ENCODE measurements at places on chromosomes 5 and 9.

- no peak for DNase-seq
These were observed 239.6 kb upstream of the TAS2R1 start for GRCh38 chr5:9869616-9870288.

- DNase-seq: no peak
These were observed 1.8 kb downstream of the ACER2 start for GRCh38 chr9:19410594-19410993.

DNA sequence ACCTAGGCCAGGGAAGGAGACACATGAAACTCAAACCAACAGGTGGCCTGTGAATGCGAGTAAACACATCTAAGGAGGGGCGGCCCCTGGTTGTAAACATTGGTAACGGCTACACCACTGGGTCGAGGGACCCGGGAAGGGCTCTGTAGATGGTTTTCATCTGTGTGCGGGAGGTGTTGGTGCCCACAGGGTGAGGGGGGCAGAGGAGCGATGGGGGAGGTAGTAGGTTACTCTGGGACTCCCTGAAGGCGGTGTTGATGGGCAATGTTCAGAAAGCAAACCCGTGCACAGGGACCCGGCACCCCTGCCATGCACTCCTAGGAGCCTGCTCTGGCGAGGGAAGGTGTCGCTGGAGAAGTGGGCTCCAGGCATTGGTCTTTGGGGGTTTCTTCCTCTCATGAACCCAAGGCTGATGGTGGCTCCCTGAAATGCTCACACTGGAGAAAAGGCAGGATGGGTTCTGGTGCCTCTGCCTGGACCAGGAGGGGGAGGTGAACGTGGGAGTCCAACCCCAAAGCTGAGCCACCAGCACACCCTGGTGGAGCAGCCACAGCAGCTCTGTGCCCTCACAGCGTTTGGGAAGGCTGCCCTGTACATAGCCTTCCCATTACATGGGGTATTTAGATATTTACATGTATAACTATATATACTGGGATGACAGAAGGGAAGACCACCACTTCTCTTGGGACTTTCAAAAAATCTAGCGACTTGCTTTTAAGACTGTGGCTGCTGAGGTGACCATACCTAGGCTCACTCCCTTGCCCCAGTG is 103.2 kb downstream of the ENTREP1 start:
- no peak for DNase-seq

DNA sequence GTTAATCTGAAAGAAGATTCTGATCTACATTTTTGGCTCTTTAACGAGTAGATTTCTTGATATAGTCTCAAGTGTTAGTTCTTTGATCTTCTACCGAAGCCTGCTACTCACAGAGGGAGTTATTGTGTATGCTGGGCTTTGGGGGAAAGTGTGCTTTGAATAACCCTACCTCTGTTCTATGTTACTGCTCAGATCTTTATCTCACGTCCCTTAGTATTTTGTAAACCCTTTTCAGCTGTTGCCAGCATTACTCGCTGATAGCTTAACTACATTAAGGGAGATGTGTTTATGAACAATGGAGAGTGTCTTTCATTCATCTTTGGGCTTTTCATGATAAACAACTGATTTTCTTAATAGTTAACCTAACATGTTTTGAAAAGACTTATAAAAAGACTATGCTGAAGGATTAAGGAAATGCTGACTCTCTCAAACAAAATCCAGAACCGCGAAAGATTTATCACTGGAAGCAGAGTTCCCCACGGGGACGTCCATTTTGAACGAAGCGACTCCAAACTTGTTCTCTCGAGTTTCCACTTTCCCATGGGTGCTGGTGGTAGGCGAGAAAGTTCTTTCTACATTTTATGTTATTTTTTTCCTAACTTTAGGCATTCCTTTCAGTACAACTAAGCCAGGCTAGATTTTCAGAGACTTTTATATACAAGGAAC is 27.9 kb upstream of the ALDH1A1 start:
- DNase-seq: no peak

DNA sequence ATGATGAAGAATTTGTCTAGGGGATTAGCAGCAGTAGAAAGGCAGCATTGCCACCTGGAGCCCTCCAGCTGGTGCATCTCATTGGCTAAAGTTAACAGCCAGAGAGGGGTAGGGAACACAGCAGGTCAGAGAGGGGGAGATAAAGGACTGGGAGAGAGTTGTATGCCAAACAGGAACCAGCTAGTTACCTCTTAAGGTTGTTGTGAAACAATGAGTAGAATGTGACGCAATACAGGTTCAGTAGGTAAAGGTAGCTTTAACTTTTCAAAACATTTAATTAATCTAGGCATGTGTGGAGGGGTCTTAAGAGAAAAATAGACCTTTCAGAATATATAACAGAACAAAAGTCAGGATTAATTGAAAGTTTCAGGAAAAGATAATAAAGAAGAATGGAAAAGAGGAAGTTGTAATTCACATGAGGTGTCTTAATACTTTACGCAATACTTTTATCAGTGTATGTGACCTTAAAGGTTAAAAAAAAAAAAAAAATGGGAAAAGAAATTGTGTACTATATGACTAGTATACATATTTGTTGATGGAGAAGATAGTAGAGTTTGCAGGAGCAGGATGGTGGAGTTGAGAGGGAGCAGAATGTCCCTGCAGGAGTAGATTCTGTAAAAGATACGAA is 14.3 kb downstream of the FBXO38 start:
- DNase-seq: no peak

DNA sequence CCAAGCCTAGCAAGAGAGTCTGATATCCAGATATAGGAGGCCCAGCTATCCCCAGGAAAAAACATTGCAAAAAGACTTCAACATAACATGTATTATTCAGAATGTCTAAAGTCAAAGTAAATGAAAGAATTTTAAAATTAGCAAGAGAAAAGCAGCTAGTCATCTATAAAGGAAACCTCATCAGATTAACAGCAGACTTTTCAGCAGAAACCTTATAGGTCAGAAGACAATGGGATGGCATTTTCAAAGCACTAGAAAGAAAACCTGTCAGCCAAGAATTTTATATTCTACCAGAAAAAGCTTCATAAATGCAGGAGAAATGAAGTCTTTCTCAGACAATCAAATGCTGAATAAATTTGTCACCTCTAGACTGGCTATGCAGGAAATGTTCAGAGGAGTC is 9.9 kb downstream of the OR1L3 start:
- no peak for DNase-seq

- peak; percentile 61 for DNase-seq
These were observed 140.5 kb downstream of the SLIT3 start for GRCh38 chr5:169160405-169160901.

- DNase-seq: no peak
These were observed 3.1 kb downstream of the CAMK4 start for GRCh38 chr5:111227226-111227782.

- DNase-seq: no peak
These were observed 540.1 kb downstream of the EBF1 start for GRCh38 chr5:158559643-158560042.

DNA sequence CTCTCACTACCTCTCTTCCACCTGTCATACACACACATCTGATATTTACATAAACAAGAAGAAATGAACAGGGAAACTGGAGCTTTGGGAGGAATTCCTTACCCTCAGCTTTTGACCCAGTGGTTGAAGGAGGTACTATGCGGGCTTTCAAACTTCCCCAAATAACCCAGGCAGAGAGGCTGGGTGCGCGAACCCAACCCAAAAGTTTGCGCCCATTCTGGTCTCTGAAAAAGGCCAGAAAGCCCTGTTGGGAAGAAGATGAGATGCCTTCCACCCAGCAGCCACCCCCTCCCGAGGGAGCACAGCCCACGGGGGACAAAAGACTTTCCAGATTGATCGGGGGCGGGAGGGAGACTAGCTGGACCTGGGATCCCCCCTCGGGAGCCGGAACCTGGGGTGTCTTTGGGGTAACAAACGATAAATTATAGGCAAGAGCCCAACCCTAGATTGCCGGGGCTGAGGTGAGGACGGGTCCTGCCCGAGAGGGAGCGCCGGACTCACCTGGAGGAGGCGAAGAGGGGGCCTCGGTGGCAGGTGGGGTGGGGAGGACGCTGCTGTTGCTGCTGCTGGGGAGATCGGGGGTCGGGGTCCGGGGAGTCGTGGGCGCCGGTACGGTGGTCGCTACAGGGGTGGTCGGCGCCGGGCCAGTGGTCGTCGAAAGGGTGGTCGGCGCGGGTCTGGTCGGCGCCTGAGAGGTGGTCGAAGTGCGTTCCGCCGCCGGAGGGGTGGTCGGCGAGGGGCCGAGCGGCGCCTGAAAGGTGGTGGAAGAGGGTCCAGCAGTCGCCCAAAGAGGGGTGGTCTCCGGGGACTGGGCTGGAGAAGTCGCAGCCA is 798 bp downstream of the MEGF9 start:
- peak; percentile 71 for DNase-seq

- DNase-seq: no peak
These were observed 167.7 kb downstream of the GRIA1 start for GRCh38 chr5:153658149-153658548.

- no peak for DNase-seq
These were observed 38.8 kb upstream of the STARD4 start for GRCh38 chr5:111551161-111551560.

DNA sequence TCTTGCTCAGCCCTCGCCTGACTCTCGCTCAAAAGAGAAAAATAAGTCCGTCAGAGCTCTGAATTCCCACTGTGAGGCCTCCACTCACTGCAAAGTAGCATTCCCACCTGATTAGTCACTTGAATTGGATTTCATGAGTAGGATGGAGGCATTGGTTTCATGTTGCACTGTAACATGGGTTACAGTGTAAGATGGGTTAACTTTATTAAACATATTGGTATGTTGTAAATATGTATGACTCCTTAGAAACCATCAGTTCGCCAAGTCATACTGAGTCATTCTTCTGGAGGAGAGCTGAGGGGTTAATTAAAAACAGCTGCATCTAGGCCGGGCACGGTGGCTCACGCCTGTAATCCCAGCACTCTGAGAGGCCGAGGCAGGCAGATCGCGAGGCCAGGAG is 93.8 kb upstream of the BNC2 start:
- no peak for DNase-seq

DNA sequence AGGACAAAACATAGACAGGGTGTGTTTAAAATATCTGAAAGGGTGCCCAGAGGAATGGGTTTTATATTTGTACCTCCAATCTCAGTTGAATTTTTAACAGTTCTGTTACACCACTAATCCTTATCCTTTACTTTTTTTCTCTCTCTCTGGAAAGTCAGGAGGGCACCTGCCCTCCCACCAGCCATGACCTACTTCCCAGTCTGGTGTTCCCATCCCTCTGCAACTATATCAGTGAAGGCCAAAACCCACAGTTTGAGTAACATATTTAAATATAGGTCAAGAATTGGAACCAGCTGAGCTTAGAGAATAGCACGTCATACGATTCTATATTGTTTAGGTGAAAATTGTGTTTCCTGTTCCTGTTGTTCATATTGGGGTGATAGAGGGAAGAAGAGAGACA is 229.8 kb downstream of the NTRK2 start:
- DNase-seq: no peak

DNA sequence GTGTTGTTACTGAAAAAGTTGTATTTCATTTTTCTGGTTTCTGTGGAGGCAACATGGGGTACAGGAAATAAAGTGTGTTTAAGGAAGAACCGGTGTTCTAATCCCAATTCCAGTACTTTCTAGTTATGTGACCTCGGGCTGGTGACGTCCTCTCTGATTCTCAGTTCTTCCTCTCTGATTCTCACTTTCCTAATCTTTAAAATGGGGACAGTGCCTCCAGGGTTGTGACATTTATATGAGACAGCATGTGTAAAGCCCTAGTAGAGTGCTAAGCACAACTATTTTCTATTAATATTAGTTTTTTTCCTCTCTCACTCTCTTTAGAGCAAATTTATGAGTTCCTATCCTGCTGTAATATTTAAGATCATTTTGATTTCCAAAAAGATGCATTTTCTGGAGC is 50.9 kb upstream of the PTPDC1 start:
- DNase-seq: no peak

- DNase-seq: no peak
These were observed 285.0 kb downstream of the ZSWIM6 start for GRCh38 chr5:61617039-61617438.

DNA sequence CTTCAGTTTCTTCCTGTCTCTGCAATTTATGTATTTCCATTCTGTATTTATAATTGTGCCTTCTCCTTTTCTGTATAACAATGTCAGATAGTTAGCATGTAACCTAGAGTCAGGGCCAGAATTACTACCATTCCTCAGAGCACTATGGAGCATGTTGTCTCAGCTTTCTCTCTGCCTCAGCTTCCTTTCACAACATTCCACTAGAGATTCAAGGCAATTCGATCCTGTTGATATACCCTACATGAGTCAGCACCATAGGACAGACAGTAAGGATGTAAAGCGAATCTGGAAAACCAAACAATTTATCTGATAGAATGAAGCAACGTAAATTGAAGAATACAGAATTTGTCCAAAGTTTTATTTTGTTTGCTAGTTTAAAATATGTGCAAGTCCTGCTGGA is 728.3 kb upstream of the SEMA6A start:
- no peak for DNase-seq

DNA sequence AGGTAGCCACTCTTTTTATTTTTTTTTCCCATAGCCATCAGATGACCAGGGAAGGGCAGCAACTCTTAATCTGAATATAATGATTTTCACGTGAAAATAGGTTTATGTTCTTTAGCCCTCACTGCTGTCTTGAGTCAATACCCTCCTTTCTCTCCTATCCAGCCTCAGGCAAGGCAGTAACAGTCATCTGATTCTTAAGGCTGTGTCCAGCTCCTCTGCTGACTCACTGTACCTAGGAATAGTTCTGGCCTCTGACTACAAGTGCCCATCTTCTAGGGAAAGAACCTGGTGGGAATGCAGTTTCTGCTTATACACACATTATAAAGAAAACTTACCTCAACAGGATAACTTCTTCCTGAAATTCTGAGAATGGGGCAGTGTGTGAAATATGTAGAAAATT is 30.7 kb downstream of the DHX29 start:
- DNase-seq: no peak

DNA sequence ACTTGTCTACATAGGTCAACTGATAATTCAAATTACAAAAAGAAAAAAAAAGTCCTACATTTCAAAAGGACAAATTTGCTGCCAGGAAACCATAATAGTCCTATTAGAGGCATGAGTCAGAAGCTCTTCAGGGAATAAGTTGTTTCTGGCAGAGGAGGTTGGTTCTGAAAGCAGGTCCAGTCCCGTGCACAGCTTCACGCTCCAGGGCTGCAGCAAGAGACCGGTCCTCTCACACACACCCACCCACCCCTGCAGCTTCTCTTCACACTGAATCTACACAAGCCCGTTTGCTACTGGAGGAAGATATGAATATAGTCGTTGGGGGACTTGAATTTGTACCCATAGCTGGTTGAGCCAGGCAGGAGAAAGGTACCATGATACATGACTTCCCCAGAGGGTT is 36.9 kb upstream of the SLC1A3 start:
- no peak for DNase-seq

DNA sequence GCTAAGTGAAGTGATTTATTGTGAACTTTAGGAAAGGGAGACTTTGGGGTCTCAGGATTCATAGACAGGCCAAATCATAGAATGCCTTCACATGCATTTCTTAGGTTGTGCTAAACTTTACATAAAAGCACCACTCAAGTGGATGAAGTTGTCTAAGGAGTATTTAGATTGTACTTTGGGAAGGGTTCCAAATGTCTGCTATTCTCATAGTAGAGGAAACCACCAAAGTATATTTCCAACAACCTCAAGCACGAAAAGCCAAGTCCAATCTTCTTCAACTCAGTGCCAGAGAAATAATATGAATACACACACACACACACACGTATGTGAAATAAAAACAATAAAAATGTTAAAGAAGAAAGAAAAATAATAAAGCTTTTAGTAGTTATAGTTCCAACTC is 41.8 kb downstream of the ENC1 start:
- DNase-seq: no peak

GRCh38 chr5:43362725-43363435 is 49.3 kb downstream of the CCL28 start:
- DNase-seq: no peak

- no peak for DNase-seq
These were observed 596.9 kb downstream of the PDE4D start for GRCh38 chr5:59296317-59297264.

Measured in tibial artery (tissue), 4 donors.